IMR-90 (cell line): ENCODE measurements at places on chromosomes 4 and X. TPM values are rescaled to one million over a fixed set of nuclear protein-coding genes. Genes with fewer than 3 reads are reported as not detected.
A peak's percentile ranks its signal among the peaks of the same experiment; 100 is the strongest.

Gene CPLX1
- not detected in 2 replicates for total RNA-seq

DNA sequence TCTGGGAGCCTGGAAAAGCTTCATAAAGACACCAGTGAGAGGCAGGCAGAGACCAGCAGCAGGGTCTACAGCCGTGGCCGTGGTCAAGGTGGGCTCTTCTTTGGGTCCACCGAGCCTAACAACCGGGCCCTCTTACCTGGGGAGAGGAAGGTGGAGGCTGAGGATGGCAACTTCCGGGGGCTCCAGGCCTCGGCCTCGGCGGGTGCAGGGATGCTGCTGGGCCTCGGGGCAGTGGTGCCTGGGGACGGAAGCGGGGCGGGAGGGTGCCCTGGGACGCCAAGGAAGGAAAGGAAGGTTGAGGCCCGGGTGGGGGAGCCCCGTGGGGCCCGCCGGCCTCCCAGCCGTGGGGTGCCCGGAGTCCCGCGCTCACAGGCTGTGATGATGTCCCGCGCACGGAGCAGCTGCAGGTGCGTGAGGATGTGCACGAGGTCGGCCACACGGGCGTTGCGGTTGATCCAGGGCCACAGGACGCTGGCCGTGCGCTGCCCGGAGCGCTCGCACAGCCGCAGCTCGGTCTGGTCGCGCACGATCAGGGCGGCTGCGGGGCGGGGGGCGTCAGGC, 561 bp downstream of the IRAK1 start:
- no peak for DNase-seq
- H3K4me1 ChIP-seq, result peaks cover 24% of the 10 kb centered on the region
- peak overlapping the region; percentile 59 for H3K4me3 ChIP-seq
- H3K27ac ChIP-seq, result peak overlapping the region; percentile 90

- peak; percentile 27 for DNase-seq
- H3K27ac ChIP-seq, result no peak overlapping the region
- H3K4me3 ChIP-seq, result no peak overlapping the region
Observed at GRCh38 chr4:76059750-76060149, 14.8 kb upstream of the ART3 start.

DNA sequence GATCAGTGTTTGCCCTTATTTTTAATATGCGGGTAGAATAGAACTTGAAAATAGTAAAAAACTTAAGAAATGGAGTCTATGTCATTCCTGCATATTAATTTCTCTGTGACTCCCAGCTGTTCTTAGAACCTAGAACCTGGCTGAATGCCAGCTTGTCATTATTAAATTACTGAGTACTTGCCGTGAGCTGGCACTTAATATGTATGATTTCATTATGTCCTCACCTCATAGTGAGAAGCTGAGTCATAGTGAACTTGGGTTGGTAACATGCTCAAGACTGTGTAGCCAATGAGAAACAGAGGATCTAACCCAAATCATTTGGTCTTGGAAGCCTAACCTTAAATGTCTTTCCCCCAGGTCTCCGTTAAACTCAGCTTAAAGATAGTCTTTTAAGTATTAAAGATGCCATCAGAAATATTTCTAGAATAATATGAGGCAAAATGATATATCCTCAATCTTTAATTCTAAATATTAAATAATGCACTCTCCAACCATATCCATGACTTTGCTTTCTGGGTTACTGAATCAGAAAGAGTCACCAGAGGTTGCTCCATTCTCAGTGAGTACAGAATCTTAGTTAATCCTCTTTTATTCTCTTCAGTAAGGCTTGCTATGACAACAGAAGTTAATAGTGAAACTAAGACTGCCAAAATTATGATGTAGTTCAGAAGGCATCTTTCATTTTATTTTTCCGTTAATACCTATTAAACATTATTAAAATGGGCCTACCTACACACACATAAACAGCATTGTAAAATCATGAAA, 58.6 kb upstream of the TLL1 start:
- H3K4me3 ChIP-seq, result no peak overlapping the region
- H3K4me1 ChIP-seq, result no peaks in the 10 kb centered on the region
- no peaks in the 10 kb centered on the region for H3K36me3 ChIP-seq
- no peak overlapping the region for H3K27ac ChIP-seq
- no peak for DNase-seq

DNA sequence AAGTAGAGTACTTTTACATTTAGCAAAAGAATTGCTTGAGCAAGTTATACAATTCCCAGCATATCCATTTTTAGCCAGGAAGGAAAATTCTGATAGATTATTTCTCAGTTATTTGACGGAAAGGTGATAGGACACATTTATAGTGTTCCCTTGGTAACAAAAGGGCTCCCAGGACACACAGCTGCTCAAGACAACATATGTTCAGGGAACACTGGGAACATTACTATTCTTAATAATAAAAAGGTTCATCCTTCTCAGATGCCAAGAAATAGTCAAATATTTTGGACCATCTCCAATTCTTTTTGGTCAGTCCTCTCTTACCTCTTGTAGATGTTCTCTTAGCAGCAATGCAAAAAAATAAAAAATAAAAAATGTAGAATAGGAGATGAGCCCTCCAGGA, 66.8 kb upstream of the SMAD1 start:
- H3K27ac ChIP-seq, result no peak overlapping the region
- DNase-seq, result no peak
- H3K27me3 ChIP-seq, result no peaks in the 10 kb centered on the region; the same call in none of the 2 replicates
- no peaks in the 10 kb centered on the region for H3K36me3 ChIP-seq
- H3K4me3 ChIP-seq, result no peak overlapping the region
- H3K4me1 ChIP-seq, result no peaks in the 10 kb centered on the region

GRCh38 chr4:78534286-78534955, 17.1 kb upstream of the ANXA3 start:
- peaks cover 5% of the 10 kb centered on the region for H3K4me1 ChIP-seq
- no peak overlapping the region for H3K4me3 ChIP-seq
- H3K27ac ChIP-seq, result no peak overlapping the region
- no peaks in the 10 kb centered on the region for H3K27me3 ChIP-seq
